ENCODE measurements at places on chromosomes 3 and 15.

DNA sequence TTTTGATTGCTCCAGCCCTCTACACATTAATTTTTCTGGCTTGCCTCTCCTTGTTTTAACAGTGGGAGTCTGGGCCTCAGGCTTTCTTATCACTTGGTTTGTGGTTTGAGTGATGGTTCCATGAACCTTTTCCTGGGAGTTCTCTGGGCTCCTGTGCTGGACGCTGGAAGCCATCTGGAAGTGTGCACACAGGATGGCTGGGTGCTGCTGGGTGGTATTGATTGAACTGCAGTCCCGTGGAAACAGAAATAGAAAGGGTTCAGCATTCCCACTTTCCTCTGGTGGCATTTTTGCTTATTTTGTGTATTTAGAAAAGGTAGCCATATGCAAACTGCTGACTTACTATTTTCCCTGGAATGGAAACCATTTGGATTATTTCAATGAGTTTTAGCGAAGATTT lies 25.6 kb downstream of the MITF start:
- DNase-seq = peak; percentile 27

- DNase-seq = no peak
Observed at GRCh38 chr3:11716573-11717290, 73.0 kb upstream of the VGLL4 start.

DNA sequence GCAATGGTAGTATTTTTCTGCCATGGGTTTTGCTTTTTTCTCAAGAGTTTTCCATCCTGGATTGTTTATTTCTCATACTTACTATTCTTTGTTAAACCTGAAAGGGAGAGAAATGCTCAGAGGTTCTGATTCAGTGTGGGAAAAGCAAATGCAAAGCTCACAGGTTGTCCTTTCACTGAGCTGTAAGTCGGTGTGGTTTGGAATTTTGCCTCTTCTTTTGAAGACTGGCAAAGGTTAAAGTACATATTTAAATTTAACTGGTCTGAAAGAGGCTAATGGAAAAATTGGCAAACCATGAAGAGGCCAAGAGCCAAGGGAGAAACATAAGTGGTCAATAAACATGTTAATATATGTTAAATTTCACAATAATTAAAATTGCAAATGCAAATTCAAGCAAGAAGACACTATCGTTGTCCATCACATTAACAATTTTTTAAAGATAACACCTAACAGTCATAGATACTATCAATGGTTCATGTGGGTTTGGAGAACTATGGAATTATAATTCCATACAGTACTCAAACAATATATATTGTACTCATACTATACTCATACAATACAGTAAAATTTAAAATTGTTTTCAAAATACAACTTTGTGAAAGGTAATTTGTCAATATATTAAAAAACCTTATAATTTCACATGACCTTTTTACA lies 246.8 kb upstream of the STT3B start:
- DNase-seq = no peak

GRCh38 chr15:69026355-69026754 lies 11.9 kb downstream of the NOX5 start:
- no peak for DNase-seq

GRCh38 chr3:94609908-94610307 lies 547.0 kb downstream of the NSUN3 start:
- no peak for DNase-seq

DNA sequence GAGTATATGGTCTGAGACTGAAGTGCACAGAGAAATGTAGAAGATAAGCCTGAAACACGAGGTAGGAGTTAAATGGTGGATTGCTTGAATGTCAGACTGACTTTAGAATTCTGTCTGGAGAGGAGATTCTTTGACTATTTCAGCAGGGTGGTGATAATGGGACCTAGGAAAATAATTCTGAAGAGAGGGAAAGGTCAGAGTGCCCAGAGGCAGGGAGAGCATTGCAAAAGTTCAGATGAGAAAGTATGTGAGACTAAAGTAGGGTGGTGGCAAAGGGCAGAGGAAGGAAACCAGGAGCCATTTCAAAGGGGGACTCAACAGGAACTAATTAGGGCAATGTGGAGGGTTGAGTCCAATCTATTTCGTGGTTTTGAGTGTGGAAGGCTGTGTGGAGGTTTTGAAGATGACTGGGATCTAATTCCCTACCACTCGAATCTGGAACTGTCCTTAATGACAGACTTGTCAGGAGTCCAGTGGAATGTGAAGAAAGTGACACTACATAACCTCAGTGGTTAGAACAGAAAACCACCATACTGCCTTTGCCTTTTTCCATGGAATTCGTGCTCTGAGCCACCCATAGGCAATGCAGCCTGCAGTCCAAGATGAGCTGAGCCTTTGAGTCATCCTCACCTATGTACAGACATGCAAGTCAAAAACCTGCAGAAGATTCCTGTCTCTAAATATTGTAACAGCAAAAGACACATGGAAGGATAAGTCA lies 16.1 kb downstream of the CPOX start:
- no peak for DNase-seq

GRCh38 chr3:27714692-27715453 lies 7.2 kb downstream of the EOMES start:
- no peak for DNase-seq

DNA sequence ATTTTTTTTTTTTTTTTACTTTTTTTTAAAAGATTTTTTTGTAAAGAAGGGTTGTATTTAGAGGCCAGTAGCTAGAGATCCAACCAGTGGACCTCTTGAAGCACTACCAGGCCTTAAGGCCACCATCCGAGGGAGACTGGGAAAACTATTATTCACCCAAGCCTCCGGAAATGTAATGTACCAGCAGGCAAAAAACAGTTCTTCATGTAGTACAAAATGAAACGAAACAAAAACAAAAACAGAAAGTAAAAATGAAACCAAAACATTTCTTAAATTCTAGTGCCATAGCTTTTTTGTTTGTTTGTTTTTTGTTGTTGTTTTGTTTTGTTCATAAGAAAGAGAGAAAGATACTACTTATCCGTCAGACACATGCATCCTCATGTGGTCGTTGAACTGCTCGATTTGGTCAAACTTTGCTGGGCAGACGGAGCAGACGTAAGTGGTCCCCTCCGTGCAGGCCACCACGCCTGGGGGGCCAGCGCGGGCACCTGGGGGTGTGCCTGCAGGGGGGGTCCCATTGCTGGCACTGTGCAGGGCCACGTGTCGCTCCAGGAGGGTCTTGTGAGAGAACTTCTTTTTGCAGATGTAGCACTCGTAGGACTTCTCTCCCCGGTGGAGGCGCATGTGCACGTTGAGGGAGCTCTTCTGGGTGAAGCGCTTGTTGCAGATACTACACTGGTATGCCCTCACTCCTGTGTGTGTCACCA lies 45.0 kb downstream of the TIGIT start:
- DNase-seq = no peak

GRCh38 chr15:59587085-59587826 lies 24.3 kb upstream of the GCNT3 start:
- no peak for DNase-seq

DNA sequence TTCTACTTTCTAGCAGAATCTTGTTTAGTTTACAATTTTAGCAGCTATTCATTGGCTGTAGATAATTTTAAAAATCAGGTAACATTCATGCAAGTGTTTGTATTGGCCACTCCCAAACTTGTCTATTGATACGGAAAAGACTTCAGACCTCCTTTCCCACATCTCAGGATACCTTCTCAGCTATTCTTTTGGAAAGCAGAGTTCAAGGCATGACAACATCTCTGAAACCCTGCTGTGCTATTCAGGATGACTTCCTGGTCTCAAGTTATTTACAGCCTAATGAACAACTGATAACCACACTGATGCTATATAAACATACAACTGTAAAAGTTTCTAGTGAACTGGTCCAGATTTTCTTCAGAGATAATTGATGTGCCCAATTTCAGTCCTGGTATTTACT lies 55.8 kb downstream of the DZIP3 start:
- no peak for DNase-seq

DNA sequence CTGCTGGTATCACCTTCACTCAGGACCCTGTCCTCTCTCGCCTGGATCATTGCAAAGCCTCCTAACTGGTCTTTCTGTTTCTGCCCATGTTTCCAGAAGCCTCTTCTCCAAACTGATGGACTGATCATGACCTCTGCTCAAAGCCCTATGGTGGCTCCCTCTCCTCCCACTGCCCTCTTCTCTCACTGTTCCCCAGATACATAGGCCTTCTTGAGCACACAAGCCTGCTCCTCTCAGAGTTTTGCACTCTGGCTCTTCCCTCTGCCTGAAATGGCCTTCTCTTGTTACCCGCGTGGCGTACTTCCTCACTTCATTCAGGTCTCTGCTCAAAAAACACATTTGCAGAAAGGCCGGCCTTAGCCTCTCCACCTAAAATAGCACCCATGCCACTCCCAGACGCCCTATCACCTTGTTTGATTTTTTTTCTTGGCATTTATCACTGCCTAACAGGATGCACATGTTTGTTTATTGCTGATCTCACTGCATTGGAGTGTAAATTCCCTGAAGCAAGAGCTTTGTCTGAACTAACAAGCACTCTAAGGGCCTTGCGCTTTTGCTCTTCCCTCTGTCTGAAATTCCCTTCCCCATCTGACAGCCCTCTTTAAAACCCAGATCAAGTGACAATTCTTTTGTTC lies 1.4 kb upstream of the ETFA start:
- DNase-seq = no peak

DNA sequence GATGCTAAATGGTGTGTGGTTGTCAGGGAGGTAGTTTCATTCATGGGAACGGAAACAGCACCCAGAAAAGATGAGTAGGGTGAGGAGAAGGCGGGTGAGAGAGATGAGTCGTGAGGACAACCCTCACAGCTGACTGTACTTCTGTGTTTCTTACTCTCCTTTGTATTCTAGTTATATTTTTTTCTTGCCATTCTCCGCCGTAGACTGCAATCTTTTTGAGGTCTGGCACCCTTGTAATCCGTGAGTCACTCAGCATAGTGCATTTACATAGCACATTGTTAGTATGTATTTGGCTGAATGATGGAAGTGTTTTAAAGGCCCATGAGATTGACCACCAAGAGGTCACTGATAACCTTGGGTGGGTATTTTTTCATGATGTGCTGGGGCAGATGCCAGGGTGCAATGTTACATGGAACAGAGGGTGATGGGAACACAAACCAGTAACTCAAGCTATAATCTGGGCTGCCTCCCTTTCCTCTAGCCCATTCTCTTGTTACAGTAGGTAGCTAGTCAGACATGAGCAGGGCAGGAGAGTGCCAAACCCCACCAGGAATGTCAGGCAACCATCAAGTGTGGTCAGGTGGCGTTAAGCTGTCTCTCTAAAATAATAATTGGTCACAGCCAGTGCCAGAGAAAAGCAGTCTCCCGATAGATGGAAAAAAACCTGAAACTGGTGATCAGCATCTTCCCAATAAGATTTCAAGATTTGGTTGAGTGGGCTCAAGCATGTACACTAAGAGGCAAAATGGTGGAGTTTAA lies 18.8 kb upstream of the DGKG start:
- no peak for DNase-seq

DNA sequence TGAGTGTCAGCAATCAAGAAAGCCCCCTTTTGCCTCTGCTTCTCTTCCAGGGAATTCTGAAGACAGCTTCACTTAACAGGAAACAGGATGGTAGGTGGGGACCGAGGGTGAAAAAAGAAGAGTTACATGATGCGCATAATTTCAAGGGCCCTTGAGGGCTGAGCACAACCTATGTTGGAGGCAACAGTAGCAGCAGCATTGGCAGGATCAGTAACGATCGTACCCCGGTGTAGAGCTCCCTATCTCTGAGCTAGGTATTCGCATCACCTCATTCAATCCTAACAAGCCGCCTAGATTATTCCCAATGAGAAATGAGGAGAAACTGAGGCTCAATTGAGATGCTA lies 432 bp upstream of the RAD54L2 start:
- no peak for DNase-seq

DNA sequence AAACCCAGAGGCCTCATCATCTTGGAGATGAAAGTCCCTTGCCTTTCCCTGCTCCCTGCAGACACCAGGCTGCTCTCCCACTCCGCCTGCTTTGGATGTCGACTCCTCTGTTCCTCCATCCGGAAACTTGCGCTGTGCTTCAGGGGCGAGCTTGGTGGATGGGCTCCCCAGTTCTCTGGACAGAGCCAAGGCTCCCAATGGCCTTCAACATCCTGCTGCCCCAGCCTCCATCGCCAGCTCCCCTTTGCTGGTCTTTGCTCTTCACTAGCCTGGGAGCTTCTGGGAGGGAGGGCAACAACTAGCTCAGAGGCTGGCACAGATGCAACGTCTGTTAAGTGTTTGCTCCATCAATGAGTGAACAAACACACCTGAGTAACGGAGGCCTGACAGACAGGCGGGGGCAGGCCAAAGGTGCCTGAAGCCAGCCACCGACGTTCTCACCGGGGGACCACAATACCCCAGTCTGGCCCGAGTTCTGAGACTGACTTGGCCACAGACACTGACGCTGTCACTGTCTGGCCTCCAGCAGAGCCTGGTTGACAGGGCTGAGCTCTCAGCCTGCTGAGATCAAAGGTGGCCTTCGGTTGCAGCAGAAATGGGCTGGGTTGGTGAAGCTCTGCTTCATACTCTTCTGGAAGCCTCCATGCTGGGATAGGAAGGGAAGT lies 39.0 kb downstream of the RGMA start:
- DNase-seq = no peak

DNA sequence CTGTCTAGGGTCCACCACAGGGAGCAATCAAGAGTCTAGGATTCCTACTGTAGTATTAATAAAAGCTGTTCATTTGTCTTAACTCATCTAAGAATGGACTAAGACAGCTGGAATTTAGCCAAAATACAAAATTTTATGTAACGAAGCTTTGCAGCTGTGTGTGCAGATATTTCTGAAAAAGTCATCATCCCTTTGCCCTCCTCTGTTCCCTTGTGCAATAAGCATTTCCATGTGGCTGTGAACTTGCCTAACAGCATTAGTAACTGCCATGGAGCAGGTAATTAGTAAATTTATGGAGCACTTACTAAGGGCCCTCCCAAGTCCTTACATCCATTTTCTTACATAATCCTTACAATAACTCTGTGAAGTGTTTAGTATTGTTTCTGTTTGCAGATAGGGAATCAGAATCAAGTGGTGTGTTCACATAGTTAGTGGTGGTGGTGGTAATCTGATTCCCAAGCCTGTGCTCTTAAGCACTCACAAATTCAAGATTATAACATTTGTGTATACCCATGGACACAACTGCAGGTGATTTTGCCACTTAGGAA lies 114.5 kb downstream of the RARB start:
- no peak for DNase-seq

GRCh38 chr3:61956236-61956635 lies 394.9 kb downstream of the PTPRG start:
- no peak for DNase-seq

- no peak for DNase-seq
Observed at GRCh38 chr3:71512000-71512399, 71.5 kb downstream of the FOXP1 start.

- DNase-seq = no peak
Observed at GRCh38 chr15:88513195-88513594, 33.3 kb downstream of the DET1 start.

DNA sequence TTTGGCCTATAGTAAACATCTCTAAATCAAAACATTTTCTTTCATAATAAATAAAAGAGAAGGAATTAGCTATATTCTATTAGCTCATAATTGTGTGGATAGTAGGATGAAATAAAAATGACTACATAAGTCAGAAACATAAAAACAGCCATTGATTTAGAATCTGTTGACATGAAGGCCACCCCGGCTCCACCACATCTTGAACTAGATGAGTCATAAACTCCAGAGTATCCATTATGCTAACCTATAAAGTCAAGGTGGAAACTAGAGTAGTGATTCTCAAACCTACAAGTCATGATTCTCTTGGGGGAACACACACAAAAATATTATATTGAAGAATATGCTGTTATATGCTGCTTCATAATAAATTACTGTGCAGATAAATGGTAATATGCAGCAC lies 831.0 kb downstream of the TUSC7 start:
- DNase-seq = no peak

Data from BE2C (cell line).